ENCODE measurements at places on chromosomes 2 and 18. TPM values are rescaled to one million over a fixed set of nuclear protein-coding genes. Genes with fewer than 3 reads are reported as not detected.

DNA sequence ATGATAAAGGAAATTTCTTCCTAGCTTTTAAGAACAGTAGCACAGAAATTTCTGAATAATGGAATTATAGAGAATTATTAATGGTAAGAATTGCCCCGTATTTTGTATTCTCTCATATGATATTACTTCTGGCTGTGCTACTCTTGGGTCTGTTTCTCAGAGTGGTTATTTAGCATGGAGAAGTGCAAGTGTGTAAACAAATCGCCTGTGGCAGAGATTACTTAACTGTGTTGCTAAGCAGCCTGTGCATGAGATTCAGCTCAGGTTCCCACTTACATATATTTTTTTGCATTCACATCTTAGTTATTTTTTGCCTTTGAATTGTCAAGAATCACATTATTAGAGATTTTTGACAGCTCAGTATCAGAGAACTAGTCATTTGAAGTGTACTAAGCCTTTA lies 80.1 kb upstream of the NFATC1 start:
- DNase-seq, result no peak

ANKRD53 gene
- total RNA-seq, result not detected

DNA sequence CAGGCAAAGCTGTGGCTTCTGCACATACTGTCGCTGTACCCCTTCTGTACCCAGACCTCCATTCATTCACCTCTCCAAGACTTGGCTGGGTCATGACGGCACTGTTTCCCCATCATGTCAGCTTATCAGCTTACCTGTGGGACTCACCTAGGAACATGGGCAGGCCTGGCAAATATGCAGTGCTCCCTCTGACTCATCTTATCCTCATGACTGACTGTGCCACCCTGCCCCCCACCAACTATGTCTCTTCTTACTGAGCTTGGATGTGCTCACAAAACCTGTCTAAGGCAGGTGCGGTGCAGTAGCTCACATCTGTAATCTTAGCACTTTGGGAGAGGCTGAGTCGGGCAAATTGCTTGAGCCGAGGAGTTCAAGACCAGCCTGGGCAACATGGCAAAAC lies 152.4 kb downstream of the MGAT5 start:
- no peak for DNase-seq

DNA sequence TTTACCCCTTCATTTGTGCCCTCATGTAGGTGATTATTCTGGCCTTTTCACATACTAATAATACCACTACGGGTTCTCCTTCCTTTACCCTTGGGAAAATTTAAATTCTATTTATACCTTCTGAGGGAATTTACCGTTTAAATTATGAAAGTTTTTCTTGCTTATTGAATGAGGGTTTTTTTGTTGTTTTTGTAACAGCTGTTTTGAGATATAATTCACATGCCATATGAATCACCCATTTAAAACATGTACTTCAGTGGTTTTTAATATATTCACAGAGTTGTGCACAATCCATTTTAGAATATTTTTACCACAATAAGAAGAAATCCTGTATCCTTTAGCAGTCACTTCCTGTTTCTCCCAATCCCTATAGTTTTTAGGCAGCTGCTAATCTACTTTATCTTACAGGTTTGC lies 54.7 kb downstream of the EML4 start:
- DNase-seq, result no peak

DNA sequence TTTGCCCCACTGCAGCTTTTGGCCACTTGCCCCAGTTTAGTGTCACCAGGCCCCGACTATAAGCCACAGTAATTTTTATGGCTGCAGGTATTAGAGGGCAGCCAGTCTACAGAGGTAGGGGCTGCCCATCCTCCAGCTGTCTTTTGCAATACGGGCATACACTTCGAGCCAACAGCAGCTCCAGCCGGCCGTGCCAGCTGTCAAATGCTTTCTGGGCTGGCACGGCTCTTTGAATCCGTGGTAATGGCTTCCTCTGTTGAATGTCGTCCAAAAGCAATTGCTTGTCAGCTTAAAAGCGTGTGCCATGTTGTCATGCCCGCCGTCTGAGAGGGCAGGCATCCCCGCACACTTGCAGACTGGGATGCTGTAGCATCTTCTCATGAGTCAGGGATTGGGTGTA lies 41.3 kb downstream of the BCL2L11 start:
- DNase-seq, result no peak

GRCh38 chr2:74255660-74256213 lies 57.3 kb downstream of the MTHFD2 start:
- no peak for DNase-seq

DNA sequence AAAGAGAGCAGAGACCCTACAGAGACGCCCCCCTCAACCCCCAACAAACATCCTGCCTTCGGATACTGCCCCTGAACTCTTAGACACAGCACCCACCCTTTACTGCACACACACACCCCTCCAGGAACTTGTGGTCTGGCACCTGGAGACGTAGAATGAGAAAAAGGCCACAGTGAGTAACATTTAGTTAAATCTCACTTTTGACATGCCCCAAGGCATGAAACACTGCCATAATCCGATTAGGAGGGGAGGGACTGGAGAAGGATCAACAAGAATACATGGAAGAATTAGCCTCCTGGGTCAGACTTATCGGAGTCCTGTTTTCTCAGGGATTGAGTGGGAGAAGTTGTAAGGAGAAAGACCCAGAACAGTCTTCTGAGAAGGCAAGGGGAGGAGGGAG lies 4.1 kb downstream of the CDK5R2 start:
- peak; percentile 29 for DNase-seq

SNORC gene
- total RNA-seq, result 0.30 TPM

- no peak for DNase-seq
Observed at GRCh38 chr18:78857314-78858150, 122.1 kb upstream of the SALL3 start.

MYL12B gene
- total RNA-seq, result 154 TPM

ADD2 gene
- total RNA-seq, result 15.6 TPM

FBLN7 gene
- 0.68 TPM for total RNA-seq

SH3RF3 gene
- total RNA-seq, result 3.0 TPM

DNA sequence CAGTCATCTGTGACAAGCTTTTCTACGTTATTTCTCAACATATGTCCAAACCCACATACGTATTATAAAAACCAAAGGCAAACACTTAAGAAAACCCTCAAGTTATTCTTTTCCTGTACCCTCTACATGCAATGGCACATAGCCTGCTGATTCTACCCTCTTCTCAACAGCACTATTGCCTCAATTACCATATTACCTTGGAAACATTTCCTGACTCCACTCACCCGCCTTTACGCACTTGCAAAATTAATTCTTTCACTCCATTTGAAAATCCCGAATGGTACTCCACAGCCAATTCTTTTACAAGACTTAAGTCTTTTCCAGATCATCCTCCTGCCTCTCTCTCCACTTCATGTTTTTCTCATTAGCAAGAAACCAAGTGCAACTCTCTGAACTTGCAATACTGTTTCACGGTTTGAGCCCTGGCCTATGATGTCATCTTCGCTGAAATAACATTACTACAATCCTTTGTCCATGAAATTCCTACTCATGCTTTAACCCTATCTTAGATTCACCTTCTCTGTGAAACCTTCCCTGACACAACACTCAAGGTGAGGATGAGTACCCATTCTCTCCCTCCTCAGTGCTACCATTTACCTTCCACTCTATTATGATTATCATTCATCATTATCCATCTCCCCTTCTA lies 29.0 kb downstream of the SESTD1 start:
- no peak for DNase-seq

GRCh38 chr2:88657131-88657530 lies 29.9 kb upstream of the EIF2AK3 start:
- DNase-seq, result peak; percentile 17

SP140 gene
- total RNA-seq, result 0.11 TPM

ATP6V1C2 gene
- total RNA-seq, result 0.29 TPM

DNA sequence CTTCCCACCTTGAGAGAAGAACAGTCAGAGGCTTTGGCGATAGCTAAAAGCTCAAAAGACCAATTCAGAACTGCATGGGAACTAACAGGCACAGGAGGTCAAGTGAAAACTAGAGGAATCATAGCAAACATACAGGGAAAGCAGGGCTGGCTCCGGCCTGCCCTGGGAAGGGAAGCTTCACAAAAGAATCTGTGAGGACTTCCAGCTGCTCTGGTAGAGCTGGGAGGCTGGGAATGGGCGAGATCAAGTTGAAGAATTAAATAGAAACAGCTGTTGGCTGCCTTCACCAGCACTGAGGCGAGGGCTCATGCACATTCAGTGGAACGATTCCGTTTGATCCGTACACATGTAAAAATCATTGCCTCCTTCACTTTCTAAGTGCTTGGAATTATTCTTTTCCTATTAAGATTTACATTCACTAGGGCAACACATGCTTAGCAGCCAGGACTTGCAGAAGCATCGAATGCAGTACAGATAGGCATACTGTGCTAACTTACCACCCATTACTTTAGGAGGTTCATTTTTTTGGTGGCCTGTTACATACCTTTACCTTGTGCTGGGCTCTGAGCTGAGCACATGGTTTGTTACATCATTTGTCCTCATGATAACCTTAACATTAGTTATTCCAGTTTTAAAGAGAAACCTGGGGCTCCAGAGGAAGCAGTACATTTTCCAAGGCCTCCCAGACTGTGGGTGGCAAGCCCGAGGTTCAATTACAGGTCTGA lies 125.4 kb upstream of the RNF152 start:
- no peak for DNase-seq

- DNase-seq, result no peak
Observed at GRCh38 chr18:76972241-76972640, 149.9 kb downstream of the ZNF236 start.

DNA sequence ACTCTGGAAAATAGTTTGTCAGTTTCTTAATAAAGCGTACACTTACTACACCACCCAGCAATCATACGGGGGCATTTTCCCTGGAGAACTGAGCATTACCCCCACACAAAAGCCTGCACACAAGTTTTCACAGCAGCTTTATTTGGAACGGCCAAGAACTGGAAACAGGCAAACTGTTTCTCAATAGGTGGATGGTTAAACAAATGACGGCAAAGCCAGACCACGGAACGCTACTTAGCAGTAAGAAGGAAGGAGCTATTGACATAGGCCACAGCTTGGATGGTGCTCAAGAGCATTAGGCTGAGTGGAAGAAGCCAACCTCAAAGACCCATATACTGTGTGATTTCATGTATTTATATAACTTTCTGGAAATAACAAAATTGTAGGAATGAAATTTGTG lies 9.0 kb downstream of the MALL start:
- DNase-seq, result peak; percentile 78

DNA sequence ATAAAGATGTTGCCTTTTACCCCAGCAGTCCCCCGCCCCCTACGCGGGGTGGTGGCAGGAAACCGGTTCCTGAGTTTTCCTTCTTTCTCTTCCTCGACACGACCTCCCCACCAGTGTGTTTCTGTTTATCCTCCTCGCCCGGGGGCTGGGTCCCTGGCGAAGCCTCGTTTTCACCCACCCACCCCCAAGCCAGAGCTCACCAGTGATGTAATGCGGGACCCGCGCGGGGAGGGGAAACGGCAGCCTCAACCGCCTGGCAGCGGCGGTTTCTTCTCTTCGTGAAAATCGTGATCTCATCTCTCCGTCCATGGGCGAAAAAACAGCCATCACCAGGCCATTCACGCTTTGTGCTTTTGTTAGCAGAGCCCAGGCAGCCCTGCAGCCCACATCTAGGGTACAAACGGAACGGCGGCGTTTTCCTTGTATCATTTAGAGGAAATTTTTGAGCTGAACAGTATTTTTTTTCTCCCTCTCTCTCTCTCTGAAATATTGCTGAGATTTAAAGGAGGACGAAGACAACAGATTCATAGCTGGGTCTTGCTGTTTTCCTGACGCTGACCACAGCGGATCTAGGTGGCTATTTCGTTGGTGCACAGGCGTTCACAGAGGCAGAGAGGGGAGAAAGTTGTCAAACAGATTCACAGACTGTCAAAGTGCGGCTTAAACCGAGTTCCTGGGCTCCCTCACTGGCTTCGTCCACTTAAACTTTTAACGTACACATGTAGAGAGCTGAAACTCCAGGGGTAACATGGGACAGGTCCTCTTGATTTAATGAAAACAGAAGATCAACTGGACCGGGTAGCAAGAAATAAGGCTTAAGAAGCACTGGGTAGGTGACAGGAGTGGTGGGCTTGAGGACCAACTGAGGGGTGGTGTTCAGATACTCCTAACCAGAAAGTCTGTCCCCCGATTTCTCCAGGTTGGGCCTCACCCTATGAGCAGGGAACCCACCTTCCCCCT lies 21.9 kb upstream of the PAX3 start:
- DNase-seq, result no peak

EVA1A gene
- 73.2 TPM for total RNA-seq

DNA sequence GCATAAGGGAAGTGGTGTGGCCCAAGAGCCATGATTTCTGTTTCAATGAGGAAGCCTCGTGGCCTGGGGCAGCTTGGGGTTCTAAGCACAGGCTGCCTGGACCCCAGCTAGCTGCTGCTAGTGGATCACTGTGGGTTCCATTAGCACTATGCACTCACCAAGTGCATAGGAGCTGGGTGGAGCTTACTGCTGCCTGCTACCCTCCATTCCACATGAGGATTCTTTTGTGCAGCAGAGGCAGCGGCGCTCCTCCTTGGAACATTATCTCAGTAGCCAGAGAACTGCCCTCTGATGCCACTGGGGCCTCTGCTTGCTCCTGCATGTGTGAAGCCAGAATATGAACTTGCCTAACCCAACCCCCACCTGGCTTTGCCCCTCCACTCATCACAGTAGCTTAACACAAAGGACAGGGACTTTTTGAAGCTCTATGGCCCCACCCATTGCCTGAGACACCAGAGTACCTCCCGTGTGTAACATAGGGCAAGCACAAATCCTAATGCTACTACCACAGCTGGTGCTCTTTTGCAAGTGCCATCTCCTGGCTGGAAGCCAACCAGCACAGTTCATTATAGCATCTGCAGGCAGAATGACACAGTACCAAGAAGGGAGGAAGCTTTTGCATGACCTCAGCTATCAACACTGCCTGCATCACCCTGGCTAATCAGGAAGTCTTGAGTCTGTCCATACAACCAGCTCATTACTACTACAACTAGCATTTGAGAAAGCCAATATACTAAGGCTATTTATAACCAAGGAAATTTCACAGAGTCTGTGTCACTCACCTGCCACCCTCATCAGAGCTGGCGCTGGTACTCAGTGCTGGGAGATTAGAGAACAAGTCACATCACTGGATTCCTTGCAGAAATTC lies 297.0 kb upstream of the GULP1 start:
- DNase-seq, result no peak

- no peak for DNase-seq
Observed at GRCh38 chr18:39701839-39702238, 2136.2 kb upstream of the CELF4 start.

NPPC gene
- not detected for total RNA-seq

FOXI3 gene
- 0.23 TPM for total RNA-seq

DNA sequence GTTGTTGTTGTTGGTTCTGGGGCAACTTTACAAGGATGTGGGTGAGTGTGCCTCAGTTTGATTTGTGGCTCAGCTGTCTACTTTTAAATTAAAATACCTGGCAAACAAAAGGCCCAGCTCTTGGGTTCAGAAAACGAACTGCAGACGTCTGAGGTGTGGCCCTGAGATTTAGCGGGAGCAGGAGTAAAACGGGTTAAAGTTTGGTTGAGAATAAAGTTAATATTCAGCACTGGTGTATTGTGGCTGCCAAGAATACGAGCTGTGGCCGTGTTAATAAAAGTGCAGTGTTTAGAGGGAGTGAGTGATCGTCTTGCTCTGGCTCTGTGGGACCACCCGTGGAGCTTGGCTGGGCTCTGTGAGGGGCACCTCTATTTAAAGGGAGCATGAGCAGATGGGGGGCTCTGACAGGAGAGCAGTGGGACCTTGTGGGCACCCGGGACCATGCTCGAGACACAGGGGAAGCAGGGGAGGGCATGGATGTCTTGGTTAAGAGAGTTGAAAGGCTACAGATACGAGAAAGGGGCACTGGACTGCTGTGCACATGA lies 80.3 kb downstream of the VAPA start:
- no peak for DNase-seq
